ENCODE measurements at places on chromosomes 7 and 10.

GRCh38 chr10:34029455-34029854, 695.0 kb upstream of the NRP1 start:
- no peak for DNase-seq

- DNase-seq: no peak
Measured at GRCh38 chr10:50540069-50540825, 83.5 kb downstream of the SGMS1 start.

GRCh38 chr7:90771281-90771680, 175.2 kb downstream of the CDK14 start:
- no peak for DNase-seq

GRCh38 chr7:82241356-82241755, 202.2 kb downstream of the CACNA2D1 start:
- no peak for DNase-seq

GRCh38 chr10:92702301-92702916, 12.7 kb downstream of the HHEX start:
- DNase-seq: no peak

DNA sequence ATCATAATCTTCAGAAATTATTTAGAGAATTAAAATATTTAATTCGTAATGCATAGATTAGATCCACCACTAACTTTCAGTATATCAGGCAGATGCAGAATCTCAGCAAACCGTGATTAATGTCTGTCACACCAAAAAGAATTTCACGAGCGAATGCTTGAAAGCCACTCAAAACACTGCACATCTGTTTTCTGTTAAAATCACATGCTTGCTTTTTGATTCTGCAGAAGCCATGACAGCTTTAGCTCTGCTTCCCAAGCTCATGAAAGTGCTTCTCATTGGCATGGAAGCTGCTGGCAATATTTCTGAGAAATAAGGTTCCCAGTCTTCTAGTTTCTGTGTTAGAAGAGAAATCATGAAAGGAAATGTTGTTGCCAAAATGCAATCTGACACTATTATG, 837.8 kb upstream of the LRRN3 start:
- DNase-seq: no peak

DNA sequence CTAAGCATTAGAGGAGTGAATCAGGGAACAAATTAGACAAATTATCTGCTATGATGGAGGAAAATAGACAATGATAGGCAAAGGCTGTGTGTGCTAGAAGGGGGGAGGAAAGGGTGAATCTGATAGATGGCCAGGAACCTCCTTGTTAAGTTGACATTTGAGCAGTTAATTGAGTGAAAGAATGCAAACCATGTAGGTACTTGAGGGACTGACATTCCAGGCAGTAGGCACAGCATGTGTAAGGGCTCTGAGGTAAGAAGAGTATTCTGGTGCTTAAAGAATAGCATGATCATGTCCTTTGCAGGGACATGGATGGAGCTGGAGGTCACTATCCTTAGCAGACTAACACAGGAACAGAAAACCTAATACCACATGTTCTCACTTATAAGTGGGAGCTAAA, 48.6 kb upstream of the TES start:
- no peak for DNase-seq

DNA sequence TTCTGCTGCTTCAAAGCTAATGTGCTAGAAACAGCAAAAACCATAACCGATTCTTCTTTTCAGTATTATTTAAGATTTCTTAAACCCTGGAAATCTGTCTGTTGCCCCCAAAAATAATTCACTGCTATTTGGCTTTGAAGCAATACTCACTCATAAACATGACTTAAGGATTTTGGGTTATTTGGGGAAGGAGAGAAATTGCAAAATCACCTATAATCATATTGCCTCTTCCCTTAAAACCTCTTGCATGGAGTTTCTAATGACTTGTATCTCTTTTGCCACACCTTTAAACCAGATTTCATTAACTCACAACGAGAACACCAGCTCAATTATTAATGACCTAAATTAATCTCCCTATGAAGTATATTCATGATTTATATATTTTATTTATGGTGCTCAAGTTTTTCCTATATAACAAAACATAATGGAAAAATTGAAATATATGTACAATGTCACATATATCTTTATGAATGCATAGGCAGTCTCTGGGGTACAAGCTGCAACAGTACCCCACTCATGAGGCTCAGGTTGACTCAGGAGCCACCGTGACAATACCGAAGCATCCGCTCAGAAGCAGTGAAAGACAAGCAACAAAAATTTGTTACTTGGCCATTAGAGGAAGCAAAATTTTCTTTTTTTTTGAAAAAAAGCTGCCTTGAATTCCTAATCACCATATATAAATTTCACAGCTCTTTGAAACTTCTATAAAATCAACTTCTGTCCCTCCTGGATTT, 3.0 kb downstream of the NAMPT start:
- DNase-seq: no peak

DNA sequence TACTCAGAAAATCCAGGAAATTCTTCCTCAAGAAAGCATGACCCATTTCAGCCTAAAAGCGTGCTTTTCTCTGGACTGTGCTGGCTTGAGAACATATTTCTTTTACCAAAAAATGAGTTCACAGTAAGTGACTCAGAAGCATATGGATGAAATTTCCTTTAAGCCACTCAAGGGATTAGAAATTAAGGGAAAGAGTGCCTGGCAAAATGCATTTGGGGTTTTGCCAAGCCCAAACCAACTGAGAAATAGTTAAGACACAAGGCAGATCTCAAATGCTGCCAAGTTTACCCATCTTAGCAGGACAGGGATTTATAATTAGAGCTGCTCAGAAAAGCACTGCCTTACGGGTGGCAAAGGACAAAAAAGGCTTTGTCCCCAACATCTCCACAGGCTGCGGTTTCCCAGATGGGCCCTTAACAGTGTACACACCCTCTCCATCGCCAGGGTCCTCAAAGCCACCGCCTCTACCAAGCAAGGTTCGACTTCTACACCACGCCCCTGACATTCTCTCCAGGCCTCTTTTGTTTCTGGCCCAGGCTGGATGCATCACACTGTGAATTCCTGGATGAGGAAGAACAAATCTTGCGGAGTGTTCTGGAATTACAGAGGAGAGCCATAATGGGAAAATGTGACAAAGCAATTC, 30.1 kb upstream of the CDHR3 start:
- no peak for DNase-seq

DNA sequence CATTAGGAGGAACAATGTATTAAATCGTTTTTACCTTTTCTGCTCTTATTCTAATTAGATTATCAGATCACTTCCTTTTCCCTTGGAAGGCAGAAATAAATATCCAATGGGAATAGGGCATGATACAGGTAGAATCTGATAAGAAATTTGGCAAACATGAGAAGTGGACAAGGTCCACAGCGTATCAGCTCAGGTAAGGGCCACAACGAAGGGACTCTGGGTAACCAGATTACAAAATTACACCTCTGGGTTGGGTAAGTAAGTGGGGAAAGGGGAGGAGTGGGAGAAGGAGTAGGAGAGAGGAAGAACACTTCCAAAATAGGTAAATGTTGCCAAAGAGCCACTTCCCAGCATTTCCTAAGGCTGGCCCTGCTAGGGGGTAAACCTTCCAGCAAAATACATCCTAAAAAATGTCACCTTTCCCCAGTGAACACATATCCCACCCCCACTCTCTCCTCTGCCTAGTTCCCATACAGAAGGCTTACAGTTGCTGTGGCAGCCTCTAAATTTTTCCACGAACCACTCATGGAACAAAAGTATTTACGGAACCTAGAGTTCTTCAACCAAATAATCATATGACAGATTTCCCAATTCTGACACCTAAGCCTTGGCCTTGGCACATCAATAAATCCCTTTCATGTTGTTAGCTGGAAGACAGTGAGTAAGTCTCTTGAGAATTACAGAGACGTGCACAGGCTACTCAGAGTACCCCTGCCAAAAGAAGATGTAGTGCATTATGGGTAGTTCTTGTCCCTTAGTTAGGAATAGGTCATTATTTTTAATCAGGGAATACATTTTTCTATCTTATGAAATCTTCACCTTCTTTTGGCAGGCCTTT, 51.5 kb upstream of the DLX6 start:
- no peak for DNase-seq

GRCh38 chr7:39811161-39811614, 138.9 kb upstream of the CDK13 start:
- DNase-seq: peak; percentile 36

DNA sequence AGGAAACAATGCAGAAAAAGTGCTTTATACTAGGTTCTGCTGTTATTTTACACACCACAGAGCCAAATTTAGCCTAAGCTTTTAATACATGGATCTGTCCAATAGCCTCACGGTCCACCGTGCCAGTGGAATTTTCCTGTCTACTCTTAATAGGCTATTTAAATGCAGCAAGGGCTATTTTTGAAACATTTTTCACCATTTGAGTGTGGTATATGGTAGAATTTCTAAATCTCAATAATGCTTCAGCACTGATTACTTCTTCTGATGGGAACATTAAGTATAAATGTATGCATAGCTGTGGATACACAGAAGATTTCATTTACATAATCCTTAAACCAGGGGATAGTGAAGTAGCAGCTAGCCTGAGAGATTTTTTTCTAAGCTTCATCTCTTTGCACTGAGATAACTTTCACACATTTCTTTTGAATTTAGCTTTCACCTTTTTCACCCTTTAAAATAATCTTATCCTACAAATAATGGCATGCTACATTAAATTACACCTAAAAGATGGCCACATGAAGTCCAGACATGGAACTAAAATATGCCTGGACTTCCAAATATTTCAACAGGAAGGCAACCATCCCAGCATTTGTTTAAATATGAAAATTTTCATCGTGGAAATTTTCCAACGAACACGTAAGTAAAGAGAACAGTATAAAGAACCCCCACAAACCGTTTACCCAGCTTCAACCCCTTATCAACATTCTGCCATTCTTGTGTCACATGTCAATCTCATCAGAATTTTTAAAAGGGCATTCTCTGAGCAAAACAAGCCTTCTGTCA, 45.4 kb downstream of the AMPH start:
- no peak for DNase-seq

Measured in right kidney (tissue), 9 donors.